Activated T-cell treated with anti-CD3 and anti-CD28 coated beads for 1 hour (primary cell): ENCODE measurements at places on chromosomes 7 and 10.

DNA sequence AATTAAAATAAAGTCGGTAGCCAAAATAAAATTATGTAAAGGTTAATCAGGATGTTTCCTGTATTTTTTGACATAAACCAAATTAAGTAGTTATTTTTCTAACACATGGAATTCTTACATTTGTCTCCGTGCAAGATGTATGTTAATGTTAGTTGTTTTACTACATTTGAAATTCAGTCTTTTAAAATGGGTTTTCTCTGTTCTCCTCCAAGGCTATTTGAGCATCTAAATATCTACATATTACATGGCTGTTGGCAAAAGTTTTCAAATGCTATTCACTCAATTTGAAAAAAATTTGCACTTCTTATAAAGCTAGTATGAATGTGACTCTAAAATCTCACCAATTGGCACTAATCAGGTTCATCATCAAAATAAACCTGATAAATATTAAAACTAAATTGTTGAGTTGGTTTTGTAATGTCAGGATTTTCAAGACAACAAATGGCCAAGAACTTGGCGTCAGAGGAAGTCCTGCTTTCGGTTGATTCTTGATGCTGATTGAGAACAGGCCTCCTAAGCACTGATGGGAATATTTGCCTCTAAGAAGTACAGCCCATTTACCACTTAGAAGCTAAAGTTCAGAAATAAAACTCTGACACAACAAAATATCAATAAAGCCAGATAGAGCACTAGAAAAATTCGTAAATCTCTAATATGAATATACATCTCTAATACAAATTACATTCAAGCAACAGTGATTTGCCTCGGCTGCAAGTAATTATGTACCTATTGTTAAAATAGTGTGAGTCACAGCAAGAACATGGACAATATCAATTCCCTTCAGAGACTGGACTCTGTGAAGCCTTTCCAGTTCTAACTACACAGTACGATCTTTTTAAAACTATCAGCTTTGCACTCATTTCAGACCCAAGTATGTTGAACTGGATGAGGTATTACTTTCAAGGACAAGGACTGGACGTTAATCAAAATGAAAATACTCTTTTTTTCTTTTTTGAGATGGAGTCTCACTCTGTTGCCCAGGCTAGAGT lies 733.1 kb upstream of the C7orf33 start:
- DNase-seq = no peak

GRCh38 chr10:97736403-97736901 lies 476 bp upstream of the ZFYVE27 start:
- DNase-seq = no peak

DNA sequence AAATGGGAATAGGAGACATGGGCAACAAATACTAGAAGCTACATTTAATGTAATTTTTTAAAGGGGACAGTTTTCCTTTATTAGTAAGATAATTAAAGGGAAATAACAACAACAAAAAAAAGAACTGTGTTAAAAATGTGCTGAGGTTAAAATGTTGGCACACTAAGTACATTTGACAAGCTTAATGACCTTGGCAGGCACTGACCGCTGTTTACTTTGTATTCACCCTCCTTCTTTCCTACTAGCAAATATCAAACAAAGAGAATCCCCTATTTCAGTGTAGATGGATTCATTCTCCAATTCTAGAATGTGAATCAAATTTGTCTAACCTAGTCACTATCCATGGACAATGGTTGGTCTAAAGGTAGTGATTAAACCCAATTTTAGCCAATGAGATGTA lies 77.5 kb upstream of the TOMM7 start:
- DNase-seq = no peak

- DNase-seq = no peak
These were observed 16.9 kb downstream of the TCAF1 start for GRCh38 chr7:143884969-143885559.

DNA sequence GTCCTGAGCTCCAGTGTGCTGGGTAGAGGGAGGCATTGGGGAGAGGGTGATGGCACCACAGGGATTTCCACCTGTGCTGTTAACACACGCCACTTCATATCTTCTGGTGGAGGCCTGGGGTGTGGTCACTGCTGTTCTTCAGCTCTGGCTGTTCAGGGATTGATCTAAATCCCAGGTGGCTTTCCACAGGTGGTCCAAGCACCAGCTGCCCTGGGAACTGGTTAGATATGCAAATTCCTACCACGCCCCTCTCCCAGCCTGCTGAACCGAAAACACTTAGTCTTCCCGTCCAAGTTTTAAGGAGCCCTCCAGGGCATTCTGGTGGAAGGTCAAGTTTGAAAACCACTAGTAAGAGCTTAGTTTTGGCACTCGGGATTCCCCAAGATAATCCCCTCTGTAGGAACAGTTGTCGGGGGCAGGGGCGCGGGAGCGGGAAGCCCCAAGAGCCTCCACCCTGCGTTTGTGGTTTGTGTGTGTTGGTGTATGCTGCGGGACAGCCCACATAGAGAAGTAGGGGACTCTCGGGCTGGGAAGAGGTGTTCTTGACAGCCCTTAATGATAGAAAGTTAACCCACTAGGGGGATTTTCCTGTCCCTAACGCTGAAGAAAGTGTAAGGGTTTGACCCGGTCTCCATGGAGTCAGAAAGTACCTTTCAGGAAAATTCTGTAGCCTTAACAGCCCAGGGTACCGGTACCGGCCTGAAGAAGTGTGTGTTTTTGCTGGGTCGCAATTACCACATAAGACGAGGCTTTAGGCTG lies 5.1 kb downstream of the DEPP1 start:
- no peak for DNase-seq

GRCh38 chr7:25303281-25304181 lies 75.2 kb upstream of the NPVF start:
- DNase-seq = no peak

GRCh38 chr7:153616711-153617325 lies 435.4 kb upstream of the DPP6 start:
- no peak for DNase-seq

DNA sequence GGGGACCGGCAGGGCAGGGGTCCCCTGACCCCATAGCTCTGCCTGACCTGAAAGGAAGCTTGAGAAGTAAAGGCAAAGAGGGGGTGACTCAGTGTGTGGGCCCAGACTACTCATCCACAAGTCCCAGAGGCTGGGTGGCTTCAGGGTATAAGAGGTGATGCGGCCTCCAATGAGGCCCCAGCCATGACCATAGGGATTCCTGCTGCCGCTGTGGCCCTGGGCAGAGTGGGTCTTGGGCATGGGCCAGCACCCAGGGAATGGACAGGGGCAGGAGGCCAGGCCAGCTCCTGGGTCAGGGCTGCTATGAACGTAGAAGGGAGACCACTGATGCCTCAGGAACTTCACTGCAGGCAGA lies 64.4 kb upstream of the EBF3 start:
- DNase-seq = no peak

DNA sequence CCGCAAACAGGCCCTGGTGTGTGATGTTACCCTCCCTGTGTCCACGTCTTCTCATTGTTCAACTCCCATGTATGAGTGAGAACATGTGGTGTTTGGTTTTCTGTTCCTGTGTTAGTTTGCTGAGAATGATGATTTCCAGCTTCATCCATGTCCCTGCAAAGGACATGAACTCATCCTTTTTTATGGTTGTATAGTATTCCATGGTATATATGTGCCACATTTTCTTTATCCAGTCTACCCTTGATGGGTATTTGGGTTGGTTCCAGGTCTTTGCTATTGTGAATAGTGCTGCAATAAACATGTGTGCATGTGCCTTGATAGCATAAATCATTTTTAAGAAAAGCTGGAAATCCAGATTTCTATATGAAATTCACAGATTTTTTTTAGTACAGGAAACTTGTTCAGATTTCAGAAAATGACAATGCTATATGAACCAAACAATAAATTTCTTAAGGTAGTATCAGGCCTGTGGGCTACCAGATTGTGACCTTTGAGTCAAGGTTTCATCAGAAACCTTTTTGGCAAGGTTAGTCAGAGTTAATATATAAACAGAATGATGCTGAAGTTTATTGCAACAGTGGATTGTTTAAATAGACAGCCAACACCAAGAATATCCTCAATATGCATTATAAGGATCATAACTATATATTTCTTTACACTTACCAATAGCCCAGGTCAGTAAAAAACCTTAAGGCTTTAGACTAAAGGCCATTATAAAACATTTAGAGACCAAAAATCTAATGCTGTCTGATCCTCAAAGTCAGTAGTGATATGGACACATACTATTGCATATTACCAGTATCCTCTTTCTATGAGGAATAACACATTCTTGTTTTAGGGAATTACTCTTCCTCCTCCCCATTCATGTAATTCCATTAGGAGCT lies 68.7 kb upstream of the PAPSS2 start:
- no peak for DNase-seq

- no peak for DNase-seq
These were observed 3.1 kb upstream of the CLIP2 start for GRCh38 chr7:74286131-74286530.

GRCh38 chr7:85457911-85458310 lies 271.1 kb upstream of the SEMA3D start:
- DNase-seq = no peak

DNA sequence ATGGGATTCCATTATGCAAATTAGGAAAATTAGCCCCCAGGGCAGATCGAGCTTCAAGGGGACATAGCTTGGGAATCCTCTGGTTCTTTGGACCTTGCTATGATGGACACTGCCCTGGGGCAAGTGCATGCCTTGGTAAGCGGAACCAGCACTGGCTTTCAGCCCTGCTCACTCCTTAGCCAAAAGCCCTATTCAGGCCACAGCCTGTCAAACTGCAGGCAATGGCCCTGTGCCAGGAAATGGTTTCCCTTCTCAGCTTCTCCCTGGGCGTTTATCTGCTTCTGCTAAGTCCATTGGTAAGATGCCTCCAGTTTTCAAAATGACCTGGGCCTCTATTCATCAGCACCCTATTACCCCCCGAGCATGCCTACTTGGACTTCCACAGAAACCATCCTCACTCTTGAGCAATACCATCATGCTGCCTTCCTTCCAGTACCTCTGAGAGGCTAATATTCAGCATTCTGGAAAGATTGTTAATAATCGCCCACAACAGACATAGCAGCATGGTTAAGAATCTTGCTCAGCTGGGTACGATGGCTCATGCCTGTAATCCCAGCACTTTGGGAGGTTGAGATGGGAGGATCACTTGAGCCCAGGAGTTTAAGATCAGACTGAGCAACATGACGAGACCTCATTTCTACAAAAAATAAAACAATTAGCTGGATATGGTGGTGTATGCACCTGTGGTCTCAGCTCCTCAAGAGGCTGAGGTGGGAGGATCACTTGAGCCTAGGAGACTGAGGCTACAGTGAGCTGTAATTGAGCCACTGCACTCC lies 918.6 kb upstream of the AUTS2 start:
- no peak for DNase-seq

DNA sequence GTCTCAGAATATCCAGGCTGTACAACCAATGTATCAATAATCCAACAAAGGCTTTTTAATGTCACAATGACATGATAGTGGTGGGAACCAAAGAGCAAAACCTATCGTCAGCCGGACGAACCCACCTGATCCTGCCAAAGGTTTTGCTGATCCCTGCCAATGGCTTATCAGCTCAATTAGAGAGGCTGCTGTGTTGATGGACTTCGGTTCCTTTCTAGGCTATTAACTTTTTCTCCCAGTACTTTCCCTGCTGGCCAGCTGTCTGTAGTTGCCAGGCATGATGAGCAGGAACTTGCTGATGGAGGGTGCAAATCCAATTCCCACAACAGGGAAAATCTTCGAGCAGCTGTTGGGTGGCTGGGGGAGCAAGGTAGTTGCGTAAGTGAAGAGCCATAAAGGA lies 2.4 kb downstream of the LMOD2 start:
- no peak for DNase-seq
